ENCODE measurements at places on chromosomes 2 and 18.

DNA sequence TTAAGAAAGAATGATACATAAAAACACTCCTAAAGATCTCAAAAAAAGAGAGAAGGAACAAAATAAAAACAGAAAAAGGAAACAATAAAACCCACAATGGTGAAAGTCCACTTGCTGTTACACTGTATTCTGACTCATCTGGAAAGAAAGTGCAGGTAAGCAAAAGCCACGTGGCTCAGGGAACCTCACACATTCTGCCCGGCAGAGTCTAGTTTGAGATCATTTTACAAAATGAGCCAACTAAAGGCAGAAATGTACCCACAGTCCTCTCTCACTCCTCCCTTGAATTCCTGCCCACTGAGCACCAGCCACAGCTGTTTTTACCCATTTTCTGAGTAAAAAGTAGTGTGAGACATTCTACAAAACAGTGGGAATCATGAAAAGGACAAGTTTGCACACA is 10.0 kb downstream of the KCNH7 start:
- DNase-seq: no peak

DNA sequence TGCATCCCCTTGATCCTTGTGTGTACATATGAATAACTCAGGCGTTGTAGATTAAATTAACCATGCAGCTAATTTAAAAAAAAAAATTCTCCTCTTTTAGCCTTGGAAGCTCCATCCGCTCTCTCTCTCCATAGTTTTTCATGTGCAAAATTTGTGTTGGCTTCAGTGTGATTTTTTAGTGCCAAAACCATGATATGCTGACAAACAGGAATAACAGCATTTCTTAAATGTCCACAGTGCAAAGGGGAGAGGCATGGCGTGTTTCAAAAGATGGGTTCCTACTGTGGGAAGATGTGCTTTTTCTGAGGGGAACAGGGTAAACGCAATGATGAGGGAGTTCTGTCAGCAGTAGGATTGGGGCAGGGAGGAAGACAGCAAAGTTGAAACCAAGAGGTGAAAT is 247.0 kb downstream of the ICOS start:
- no peak for DNase-seq

GRCh38 chr2:198337368-198337767 is 533.0 kb downstream of the PLCL1 start:
- DNase-seq: no peak

DNA sequence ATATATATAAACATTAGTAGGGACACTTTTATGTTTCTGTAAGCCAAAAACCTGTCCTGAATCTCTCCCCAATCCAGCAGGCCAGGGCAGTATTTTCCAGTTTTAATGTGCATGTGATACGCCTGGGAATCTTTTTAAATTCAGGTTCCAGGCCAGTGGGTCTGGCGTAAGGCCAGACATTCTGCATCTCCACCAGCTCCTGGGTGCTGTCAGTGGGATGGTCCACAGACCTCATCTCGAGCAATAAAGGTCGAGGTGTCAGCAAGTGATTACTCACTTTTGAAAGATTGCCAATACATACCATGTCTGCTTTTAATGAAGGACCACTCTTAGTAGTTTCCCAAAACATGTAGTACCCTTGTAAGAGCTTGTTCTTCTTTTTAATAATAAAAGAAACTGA is 189.9 kb upstream of the SH3BP4 start:
- DNase-seq: no peak

GRCh38 chr2:169360984-169361705 is 1.2 kb downstream of the LRP2 start:
- no peak for DNase-seq

Measured in activated CD4-positive, alpha-beta T cell treated with anti-CD3 and anti-CD28 coated beads for 48 hours (primary cell).